ENCODE measurements at places on chromosomes 1 and 21.

DNA sequence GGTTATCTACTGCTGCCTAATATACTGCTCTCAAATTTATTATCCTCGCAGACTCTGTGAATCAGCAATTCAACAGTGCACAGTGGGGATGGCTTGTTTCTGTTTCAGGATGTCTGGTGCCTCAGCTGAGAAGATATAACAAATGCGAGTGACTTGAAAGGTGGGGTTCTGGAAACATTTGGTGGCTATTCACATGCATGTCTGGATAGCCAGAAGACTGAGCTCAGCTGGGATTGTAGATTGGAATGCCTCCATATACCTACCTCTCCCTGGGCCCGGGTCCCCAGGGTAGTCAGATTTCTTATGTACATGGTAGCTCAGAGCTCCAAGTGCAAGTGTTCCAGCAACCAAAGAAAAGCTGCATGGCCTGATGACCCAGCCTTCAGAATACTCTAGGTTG, 176.3 kb downstream of the IER5 start:
- no peak for DNase-seq

- DNase-seq: no peak
Measured at GRCh38 chr1:37362594-37363385, 111.6 kb upstream of the ZC3H12A start.

- no peak for DNase-seq
Measured at GRCh38 chr1:220003610-220004299, 42.5 kb downstream of the EPRS1 start.

GRCh38 chr1:152980676-152981075, 3.2 kb upstream of the SPRR1A start:
- DNase-seq: no peak

- DNase-seq: no peak
Measured at GRCh38 chr1:235892202-235892601, 25.5 kb upstream of the LYST start.

DNA sequence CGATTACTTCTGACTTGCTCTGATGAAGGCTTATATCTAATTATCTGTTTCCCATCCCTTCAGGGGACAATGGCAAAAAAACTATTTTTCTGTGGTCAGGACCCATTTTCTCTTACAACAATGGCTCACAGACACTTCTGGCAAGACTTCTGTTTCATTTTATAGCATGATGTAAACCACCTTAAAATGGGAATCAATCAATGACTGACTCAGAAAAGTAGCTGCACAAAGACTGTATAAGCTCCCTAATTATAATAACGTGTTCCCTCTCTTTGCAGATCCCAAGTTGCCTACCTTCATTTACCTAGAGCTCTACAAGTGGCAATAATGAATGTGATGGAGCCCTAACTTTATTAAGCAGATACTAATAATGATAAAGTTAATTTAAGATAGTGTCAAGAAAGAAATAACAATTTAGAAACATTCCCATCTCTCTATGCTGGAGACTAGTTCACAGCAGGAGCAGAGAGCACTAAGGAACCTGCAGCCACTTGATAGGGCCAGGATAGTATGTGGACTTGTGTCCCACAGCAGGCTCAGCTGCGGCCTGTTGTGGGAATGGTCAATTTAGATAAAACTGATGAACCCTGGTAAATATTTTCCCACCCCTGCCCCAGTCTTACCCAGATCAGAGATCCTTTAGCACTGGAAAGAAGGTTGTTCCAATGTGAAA, 538 bp downstream of the GBP2 start:
- no peak for DNase-seq

GRCh38 chr1:182413969-182414368, 13.5 kb upstream of the TEDDM1 start:
- DNase-seq: no peak

- no peak for DNase-seq
Measured at GRCh38 chr1:22884806-22885530, 87.7 kb downstream of the LACTBL1 start.

- DNase-seq: no peak
Measured at GRCh38 chr1:109947582-109948284, 36.8 kb upstream of the AHCYL1 start.

GRCh38 chr1:42973286-42973685, 14.6 kb upstream of the SLC2A1 start:
- DNase-seq: no peak

DNA sequence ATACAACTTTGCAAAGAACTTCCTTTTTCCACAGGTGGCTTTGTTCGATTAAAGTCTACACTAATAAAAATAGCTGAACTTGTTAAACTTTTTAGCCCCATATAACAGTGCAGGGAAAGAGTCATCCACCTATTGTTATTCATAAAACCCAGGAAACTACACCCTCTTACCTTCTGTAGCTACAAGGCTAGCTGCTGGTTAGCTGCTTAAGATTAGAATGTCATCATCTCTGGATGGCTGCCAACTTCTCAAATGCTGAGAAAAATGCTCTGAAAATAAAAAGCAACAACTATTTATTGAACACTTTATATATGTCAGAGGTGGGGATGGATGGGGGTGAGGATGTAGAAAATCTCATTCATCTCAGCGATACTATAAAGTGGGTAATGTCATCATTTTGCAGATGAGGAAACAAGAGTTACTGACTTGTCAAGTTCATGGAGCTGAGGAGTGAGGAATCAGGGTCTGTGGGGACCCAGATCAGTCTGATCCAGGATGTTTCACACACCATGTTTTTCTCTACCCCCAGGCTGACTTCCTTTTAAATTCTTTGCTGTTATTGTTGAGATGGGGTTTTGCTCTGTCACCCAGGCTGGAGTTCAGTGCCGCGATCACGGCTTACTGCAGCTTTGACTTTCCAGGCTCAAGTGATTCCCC, 17.1 kb downstream of the ATP5PF start:
- DNase-seq: peak; percentile 71

GRCh38 chr1:243727503-243728203, 122.4 kb downstream of the AKT3 start:
- DNase-seq: no peak

- DNase-seq: no peak
Measured at GRCh38 chr21:24995216-24995615, 612.1 kb downstream of the MRPL39 start.

DNA sequence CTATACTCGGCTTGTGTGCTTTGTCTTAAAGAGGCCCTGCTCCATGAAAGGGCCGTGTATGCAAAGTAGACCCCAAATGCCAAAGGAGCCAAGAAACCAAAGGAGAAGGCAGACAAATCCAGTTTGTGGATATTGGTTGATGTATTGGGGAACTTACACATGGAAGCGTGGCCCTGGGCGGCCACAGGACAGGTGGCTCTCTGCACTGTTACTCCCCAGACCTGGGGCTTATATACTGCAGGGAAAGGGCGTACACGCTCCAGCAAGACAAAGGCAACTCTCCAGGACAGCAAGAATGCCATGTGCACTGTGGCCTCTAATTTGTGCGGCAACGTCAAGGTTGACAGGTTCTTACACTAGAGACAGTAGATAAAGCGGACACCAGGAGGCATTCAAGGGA, 24.8 kb downstream of the RSPH1 start:
- DNase-seq: no peak

DNA sequence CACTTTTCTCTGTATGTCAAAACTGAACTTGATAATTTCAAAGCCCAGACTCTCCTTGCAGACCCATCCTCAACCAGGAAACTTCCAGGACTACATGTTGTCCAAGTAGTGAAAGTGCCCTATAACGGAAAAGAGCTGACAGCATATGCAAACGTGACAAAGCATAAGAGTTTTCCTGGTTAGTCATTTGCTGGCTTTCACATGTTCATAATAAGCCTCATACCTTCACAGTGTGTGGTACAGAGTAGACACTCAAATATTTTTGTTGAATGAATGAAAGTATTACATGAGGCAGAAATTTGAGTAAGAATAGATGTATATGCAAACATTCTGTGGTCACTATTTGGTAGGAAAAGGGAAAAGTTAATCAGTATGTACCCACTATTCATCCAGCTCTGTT, 473.3 kb downstream of the MRPL39 start:
- DNase-seq: no peak

DNA sequence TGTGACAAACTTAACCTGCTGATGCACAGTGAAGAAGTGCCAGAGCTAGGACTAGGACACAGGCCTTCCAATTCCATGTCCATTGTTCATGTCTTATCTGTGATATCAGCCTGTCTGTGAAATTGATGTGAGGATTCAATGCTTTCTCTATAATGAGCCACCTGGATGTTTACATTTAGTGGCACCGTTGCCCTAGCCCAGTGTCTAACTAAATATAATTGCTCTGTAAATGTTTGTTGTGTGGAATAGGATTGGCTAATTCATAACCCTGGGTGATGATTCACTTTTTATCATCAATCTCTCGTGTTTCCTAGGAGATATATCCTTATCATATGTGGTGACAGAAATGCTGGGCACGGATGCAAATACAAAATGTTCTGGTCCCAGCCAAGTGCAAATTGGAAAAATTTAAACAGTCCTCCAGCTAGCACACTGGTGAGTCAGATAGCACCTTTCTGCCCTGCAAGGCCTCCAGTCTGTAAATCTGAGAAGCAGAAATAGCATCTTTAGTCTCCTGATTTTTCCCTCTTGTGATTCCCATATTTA, 46.9 kb upstream of the GNG12 start:
- peak; percentile 85 for DNase-seq

DNA sequence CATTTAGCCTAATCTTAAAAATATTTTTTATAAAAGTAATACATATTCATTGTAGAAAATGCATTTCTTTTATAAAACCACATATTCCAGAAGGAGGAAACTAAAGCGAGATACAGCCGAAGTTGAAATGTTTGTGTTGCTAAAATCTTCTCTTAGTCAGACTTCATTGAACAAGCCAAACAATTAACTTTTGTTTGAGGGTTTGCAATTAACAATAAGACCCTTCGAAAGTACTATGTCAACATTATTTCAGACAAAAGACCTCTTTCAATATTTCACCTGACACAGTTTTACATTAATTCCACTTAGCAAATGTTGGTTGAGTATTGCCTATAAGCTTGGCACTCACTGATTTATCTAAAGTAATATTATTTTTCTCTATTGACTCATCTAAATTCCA, 354.0 kb upstream of the ADAMTS5 start:
- no peak for DNase-seq

GRCh38 chr1:56824938-56825337, 5.7 kb upstream of the FYB2 start:
- no peak for DNase-seq

DNA sequence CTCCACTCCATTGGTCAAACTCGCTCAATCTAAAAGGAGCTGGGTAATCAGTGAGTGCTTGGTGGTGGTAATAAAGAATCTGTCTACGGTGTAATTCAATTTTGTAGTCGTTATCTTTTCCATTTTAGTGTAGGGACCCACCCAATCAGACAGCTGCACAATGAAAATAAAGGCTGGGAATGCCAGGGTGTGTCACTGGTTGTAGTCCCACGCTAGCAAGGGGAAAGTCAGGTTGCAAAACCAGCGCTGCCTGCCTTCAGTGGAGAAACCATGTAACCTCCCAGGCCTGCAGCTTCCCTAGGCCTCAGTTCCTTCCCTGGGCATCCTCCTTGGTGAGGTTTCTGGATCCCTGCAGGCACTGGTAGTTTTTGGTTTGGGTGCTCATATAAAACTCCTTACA, 49.4 kb upstream of the PPP2R5A start:
- no peak for DNase-seq

DNA sequence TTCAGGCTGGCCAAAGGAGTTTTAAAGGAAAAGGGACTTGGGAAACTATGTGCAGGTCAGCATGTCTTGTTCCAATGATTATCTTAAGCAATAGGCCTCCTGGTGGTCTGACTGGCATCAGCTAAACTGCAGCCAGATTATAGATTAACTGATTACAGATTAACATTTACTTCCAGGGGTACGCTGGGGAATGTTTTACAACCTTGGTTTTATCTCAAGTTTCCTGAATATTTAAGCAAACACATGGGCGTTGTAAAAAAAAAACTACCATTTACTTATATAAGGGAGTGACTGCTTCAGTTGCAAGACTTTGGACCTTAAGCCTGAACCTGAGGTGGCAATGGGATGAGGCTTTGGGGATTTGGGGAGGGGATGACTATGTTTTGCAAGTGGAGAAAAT, 600.6 kb upstream of the B3GALT2 start:
- DNase-seq: no peak

DNA sequence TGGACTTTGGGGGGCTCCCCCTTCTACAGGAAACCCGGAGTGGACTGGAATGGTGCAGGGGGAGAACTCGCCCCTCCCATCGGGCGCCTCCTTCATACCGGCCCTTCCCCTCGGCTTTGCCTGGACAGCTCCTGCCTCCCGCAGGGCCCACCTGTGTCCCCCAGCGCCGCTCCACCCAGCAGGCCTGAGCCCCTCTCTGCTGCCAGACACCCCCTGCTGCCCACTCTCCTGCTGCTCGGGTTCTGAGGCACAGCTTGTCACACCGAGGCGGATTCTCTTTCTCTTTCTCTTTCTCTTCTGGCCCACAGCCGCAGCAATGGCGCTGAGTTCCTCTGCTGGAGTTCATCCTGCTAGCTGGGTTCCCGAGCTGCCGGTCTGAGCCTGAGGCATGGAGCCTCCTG, at the start of gene TNFRSF14:
TSS of gene TNFRSF14 (plus strand) at position 95 of the 401 bp plus-strand sequence. CDS start at position 389, 294 bp downstream.
- peak; percentile 35 for DNase-seq

DNA sequence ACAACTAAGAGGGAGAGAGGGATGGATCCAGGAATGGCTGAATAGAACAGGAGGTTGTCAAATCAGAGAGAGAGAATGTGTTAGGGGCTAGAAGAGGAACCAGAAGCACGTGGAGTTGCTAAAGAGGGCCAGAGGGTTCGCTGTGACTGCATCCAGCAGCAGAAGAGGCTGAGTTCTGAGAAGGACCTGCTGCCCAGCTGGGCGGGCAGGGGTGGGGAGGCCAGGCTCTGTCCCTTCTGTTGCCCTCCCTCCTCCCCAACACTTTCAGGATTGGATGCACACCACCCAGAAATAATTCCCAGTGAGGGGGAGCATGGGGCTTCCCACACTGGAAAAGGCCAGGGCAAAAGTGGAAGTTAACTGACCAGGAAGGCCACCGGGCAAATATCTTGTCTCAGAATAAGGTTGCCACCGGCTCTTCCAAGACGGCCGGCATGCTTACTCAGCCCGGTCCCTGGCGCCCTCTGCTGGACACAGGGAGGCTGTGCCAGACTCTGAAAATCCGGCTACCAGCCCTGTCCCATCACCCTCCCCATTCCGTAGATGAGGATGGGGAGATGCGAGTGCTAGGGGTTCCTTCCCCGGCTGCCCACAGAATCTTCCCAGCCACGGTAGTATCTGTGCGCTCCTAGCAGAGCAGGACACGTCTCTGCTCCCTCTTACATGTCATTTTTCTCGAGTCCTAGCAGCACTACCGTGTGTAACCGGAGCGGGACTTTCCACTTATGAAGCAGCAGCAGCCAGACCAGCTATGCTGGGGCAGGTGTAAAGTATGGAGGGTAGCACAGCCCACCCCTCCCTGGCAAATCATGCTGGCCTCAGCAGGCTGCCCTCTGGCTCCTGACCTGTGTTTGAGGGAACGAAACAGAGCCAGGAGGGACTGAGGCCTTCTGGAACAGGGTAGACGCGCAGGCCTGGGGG, 46.8 kb upstream of the A3GALT2 start:
- peak; percentile 84 for DNase-seq

DNA sequence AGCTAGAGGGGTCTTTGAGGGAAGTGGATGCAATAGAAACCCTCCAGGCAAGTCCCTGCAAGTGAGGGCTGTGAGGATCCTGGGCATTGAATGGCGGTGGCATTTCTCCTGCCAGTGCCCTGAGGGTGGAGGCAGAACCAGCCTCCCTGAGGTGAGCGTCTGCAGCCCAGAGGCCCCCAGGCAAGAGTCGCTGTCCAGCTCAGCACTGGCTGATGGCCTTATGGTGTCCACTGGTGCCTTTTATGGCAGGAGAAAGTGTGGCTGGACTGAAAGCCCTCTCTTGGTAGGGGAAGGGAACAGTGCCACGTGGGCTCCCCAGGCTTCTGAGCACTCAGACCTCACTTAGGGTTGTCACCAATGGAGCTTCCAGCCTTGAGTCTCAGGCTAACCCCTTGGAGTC, 77.3 kb downstream of the SH3BGR start:
- no peak for DNase-seq

Measured in fibroblast of pulmonary artery (primary cell).